ENCODE measurements at places on chromosomes 11 and 22.

GRCh38 chr22:47693606-47694005, 931.2 kb downstream of the TBC1D22A start:
- DNase-seq, result no peak

DNA sequence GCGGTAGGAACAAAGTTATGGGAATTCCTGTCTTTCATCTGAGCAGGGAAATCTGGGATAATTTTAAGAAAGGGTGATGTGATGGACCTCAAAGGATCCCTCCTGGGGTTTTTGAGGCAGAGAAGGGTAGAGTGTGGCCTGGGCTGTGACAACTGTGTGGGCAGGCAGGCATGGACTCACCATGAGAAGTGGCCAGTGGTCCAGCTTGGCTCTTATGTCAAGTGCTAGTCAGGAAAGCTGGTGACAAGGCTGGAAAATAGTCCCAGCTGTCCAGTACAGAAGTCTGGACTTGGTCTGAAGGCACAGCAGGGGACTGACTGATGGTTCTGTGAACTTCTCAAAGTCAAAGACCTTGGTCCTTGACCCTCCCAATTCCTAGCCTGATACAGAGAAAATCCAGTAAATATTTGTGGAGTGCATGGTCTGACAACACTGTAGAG, 1.7 kb downstream of the PPFIBP2 start:
- DNase-seq, result no peak

DNA sequence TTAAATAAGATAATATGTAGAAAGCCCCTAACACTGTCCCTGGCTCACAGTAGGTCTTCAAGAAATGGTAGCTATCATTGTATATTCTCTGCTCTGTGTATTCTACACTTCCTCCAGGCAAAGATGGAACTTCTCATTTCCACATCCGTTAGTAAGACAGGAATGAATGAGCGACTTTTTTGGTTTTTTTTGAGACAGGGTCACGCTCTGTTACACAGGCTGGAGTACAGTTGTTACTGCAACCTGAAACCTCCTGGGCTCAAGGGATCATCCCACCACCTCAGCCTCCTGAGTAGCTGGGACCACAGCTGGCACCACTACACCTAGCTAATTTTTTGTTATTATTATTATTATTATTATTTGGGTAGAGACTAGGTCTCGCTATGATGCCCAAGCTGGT, 2.3 kb upstream of the CLPB start:
- peak; percentile 84 for DNase-seq

DNA sequence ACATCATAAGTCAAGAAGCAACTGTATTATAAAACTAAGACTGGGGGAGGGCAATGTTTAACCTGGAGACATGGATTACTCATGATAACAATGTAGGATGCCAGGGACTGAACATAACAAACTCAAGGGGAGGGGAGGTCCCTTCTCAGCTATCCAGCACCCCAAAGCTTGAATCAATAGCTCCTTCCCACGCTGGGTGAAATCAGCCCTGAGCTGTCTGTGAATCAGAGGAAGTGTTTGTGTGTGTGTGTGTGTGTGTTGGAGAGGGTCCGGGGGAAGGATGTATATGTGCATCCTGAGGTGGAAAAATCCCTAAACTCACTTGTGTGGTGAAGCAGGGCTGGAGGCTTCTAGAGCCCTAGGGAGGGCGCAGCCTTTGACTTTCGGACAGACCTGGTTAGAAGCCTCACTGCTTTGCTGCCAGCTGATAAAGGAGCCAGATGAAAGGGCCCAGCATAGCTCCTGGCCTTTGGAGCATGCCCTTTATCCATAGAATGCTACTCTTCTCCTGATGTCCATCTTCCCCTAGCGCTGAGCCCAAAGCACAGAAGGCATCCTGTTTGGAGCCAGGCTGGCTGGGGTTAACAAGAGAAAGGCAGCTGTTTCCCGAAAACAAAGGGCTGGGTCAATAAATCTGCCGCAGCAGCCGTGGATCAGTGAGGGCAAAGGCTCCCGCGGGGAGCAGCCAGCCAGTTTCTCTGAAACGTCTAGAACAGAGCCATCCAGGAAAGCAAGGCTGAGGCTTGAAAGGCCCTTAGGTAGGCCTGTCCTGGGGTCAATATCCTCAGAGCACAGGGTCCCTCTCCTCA, 35.8 kb downstream of the TNKS1BP1 start:
- no peak for DNase-seq

- DNase-seq, result peak; percentile 91
Observed at GRCh38 chr11:46361283-46362155, 14.3 kb downstream of the DGKZ start.

DNA sequence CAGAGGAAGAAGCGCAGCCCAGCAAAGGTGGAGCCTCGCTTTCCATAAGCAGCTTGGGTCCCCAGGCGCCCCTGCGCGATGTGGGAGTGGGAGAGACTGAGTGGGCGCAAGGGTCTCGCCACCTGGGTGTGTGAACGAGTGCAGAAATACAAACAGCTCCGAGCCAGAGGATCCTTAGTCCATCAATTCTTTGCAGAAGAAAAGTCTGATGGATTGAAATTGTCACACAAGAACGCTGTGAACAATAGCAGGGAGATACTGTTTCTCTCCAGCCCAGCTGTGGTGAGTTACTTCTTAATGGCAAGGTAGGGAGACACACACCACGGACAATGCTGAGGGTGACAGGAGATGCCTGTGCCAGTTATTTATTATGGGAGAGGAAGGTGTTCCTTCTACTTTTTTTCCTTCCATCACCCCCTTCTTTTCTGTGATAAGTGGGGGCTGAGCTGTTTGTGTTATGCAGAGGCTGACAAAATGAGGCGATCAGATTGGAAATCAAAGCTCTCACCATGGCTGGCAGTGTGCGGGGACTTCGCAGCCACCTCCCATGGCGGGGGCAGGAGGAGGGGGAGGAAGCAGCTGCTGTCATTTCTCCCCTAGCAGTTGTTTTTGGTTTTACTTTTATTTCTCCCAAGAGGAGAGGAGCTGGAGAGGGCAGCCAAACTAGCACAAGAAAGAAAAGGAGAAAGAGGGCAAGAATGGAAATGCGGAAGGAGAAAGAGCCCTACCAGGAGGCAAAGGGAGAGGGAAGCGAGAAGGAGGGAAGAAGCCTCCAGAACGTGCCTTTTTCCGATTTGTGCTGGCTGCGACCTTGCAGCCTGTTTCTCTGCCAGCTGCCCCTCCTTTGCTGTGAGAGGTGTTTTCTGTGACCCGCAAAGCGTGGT, 755.8 kb downstream of the NTM start:
- DNase-seq, result no peak

GRCh38 chr11:11244470-11245080, 108.5 kb downstream of the CSNK2A3 start:
- DNase-seq, result no peak

GRCh38 chr11:86144846-86145245, 76.0 kb upstream of the PICALM start:
- no peak for DNase-seq

Data from KBM-7 (cell line).